ENCODE measurements at places on chromosomes 4 and X.

DNA sequence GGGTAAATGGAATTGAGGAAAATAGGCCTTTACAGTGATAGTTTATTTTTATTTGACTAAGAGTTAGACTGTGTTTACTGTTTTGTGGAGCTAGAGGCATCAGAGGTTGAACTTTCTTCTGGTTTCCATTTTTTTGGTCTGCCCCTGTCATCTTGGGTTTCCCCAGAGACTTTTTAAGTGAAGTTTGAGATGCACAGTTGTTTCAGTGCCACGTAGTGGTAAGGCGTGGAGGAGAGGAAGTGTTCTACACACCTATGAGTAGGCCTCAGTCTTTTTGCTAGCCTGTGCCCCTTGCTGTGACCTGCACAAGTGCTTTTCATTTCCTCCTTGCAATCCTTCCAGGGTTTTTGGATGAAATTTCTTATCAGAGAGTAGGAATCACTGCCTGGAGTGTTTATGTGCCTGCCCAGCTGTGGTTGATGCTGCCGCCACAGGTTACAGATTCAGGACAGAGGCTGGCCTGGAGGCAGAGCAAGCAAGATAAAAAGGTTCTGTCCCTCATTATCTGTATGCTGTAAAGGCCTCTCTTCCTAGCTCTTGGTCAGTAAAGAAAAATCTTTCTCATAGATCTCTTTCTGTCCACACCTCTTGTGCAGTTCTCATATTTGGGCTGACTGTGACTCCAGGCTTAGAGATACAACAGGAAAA is 12.5 kb upstream of the HSFX4 start:
- no peak for DNase-seq

DNA sequence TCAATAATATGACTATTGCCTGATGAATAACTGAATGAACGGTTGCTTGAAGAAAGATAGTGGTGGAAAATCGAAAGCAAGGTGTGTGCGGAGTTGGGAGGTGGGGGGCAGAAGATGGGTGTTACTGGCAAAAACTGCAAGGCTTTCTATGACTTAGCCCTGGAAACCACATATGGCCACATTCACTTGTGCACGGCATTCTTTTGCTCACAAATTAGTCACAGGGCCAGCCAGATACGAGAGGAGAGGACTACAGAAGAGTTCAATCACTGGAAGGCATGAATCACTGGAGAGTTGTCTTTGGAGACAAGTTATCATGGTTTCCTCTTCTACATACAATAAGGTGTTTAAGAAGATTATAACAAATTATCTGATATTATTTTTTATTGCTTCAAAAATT is 626.5 kb upstream of the CPEB2 start:
- no peak for DNase-seq

GRCh38 chr4:6272863-6273660 is 3.4 kb downstream of the WFS1 start:
- DNase-seq: no peak

GRCh38 chrX:19609541-19609940 is 94.2 kb upstream of the MAP3K15 start:
- no peak for DNase-seq

DNA sequence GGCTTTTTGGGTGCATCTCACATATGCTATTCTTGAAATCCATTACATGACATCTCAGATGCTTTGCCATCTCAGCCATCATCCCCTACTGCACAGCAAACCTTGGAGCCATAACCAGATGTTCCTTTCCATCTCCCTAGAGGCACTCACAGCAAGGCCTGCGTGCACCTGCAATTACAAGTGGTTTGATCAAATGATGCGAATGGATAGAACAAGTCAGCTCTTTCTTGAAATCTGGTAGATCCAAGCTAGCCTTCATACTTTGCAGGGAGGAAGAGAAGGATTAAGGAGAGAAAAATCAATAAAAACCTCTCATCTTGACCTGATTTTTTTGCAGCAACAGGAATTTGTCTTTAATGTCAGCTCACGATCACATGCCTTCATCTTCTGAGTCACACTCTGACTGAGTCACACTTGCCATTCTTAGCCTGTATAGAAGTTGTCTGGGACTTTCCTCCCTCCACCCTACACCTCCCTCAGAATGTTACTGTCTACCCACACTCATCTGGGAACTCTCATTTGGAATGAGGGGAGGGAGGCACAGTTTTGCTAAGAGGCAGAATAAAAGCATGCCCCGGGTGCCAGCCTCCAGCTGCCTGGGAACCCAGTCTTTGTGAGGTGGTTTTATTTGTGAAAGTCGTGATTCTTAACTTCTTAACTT is 11.9 kb upstream of the TRIML1 start:
- no peak for DNase-seq
